ENCODE measurements at places on chromosomes 3 and 15.
A peak's percentile ranks its signal among the peaks of the same experiment; 100 is the strongest.

DNA sequence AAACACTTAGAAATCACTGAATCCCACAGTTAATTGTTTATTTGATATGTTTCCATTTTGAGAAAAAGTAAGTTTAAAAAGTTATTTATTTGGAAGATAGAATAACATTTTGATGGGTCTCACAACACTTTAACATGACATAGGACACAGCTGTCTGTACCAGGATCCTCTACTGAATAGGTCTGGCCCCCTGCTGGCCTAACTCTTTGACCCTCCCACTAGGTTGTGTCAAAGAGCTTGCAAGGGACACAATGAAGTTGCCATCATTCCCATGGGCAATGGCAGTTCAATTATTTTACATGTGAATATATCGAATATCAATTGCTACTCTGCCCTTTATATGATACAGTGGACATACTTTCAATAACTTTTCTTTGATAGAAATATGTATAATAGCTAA, 138.9 kb downstream of the EPHA3 start:
- no peak for DNase-seq

- DNase-seq: no peak
These were observed 107.6 kb upstream of the SEMA6D start for GRCh38 chr15:47609693-47610092.

GRCh38 chr3:56291953-56292352, 176.3 kb downstream of the ERC2 start:
- DNase-seq: no peak

GRCh38 chr3:161371441-161372320, at the start of gene SPTSSB:
TSS of gene SPTSSB (minus strand) at chr3:161371517. CDS start at chr3:161346323, 25,194 bp downstream.
- DNase-seq: peak; percentile 29

DNA sequence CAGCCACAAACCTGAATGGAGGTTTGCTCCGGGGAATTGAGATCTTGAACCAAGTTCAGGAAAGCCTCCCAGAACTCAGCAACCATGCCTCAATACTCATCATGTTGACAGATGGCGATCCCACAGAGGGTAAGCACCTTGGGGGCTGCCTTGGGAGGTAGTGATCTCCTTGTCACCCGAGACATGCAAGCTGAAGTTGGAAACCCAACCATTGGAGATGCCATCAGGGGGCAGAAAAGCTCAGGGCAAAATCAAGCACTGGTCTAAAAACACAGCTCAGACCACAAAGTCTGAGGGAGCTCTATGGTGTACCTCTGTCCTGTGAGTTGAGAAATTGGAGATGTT, 5.8 kb downstream of the ITIH1 start:
- no peak for DNase-seq

DNA sequence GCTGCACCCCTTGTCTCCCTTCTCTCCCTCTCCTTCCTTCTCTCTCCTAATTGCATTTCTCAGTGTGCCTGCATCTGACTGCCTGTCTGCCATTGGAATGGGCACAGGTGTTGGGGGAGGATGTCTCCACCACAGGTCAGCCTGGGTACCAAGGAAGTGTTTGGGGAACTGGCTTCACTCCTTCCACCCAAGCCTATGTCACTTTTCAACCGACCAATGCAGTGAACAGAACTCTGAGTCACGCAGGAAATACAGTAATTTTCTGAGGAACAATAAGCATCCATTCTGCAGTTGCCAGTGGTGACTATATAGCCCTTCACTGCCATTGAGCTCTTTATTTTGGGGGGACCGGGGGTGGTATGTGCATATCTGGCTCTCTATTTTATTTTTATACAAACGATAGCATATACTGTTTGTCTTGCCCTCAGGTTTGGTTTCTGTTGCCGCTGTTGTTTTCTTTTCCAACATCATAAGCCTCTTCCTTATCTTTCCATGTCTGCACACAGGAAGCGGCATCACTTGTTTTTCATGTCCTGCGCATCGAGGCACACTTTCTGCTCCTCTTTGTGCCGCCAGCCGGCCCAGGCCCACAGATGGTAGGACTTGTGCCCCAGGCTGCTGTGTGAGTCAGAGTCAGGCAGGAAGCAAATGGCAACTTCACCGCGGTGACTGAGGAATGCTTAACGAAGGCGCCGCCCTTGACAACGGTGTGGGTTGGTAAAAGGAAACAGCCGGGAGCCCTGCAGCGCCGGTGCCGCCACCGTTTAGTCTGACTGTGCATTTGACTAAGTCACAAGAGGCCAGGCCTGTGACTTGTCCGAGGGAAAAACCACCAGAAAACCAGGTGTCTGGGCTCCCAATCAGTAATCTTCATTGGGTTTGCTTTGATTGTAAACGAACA, 21.1 kb upstream of the CDCP1 start:
- DNase-seq: peak; percentile 66

- no peak for DNase-seq
These were observed 1.1 kb upstream of the GYG1 start for GRCh38 chr3:148990236-148990635.

- DNase-seq: no peak
These were observed 298.5 kb downstream of the DIPK2A start for GRCh38 chr3:144270100-144270499.

DNA sequence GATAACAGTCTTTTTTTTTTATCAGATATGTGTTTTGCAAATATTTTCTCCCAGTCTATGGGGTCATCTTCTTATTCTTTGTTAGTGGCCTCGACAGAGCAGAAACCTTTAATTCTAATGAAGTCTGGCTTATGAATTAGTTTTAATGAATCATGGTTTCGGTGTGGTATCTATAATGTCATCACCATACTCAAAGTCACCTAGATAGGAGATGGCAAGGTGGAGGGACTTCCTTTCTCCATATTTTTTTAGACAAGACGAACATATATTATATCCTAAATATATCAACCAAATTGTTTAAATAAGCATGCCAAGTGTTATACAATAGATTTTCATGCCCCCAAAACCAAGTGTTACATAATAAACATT, 60.4 kb downstream of the CD200 start:
- DNase-seq: no peak

DNA sequence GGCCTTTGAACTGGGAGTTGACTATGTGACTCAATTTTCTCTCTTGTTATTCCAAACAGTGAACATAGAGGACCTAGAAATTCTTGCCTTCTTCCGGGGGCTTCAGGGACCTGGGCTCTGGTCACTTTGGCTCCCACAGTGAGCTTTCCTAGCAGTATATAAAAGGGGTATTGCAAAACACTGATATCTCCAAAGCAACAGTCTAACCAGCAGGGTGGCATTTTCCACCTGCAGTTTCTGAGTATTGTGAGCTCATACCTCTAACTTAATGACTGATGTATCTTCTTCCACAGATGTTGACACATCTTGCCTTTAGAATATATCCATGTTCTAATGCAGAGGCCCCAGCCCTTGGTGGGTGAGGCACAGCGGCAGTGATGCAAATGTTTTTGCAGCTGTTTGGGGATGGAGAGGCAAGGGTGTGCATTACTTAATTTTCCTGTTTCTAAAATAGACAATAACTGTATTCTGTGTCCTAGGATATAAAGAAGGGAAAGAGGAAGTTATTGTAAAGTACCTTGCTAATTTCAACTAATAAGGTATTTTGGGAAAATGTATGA, 45.7 kb upstream of the ADGRG7 start:
- DNase-seq: no peak

- no peak for DNase-seq
These were observed 91.0 kb downstream of the XRN1 start for GRCh38 chr3:142356818-142357217.

- no peak for DNase-seq
These were observed 45.8 kb downstream of the ZNF710 start for GRCh38 chr15:90046911-90047392.

DNA sequence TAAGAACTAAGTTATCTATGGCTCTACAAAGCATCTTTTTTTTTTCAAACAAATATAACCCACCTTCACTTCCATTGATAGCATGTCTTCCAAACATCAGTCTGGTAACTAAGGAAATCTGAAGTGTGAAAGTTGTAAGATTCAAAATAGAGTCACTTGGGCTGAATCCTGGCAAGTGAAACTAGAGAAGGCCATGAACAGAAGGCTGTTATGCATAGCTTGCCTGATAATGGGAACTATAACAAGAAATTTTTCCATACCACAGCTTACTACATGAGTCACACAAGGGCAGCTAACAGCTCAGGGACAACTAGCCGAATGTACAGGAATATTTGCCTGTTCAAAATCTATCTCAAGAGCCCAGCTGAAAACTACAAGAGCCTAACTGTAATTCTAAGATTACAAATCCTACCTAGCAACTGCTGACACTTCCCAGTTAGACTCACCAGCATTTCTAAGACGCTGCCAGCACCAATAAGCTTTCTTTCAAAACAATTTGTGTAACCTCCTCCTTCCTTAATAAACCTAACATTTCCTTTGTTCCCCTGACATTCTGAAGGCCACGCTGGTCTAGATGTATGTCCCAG, 1066.5 kb downstream of the PLOD2 start:
- DNase-seq: no peak

DNA sequence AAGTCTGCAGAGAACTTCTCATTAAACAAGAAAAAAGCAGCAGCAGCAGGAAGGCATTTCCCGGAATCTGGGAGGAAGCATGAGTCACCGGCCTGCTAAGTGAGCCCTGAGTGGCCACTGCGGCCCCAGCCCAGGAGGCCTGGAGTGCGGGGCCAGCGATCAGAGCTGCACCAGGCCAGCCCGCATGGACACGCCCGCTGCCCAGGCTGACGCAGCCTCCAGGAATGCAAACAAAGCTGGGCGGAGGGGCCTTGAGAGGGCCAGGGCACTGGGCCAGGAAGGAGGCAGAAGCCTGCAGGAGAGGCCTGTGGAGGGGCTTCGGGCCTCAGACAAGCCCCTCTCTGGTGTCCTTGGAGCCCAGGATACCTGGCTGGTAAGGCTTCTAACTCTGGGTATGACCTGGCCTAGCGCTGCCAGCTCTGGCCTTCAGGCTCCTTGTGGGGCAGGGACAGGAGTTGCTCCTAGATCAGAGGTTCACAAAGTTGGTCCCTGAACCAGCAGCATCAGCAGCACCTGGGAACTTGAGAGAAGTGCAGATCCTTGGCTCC, 101.2 kb downstream of the SMAD6 start:
- DNase-seq: no peak

GRCh38 chr3:100075851-100076730, 38.2 kb downstream of the FILIP1L start:
- DNase-seq: no peak

- no peak for DNase-seq
These were observed 34.0 kb upstream of the THBS1 start for GRCh38 chr15:39546842-39547241.

DNA sequence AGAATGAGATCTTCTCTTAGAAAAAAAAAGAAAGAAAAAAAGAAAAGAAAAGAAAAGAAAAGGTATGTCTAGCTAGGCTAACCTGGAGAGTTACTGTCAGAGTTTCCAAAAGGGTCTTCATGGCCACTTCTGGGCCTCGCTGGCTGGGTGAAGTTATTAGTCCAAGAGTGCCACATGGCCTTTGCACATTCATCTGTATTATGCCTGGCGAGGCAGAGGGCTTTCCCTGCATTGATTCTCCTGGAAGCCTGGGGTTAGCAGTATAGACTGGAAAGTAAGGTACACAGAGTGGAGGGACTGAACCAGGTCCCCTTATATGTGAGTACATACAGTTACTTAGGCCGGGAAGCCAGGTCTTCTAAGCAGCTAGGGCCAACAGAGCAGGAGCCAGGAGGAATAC, 54.8 kb upstream of the CGNL1 start:
- no peak for DNase-seq

All from T-helper 9 cell (primary cell).